CD4-positive, CD25-positive, alpha-beta regulatory T cell (primary cell): ENCODE measurements at places on chromosomes 13 and 19.
A peak's percentile ranks its signal among the peaks of the same experiment; 100 is the strongest.

- DNase-seq = no peak
Measured at GRCh38 chr13:32224916-32225315, 90.2 kb downstream of the ZAR1L start.

DNA sequence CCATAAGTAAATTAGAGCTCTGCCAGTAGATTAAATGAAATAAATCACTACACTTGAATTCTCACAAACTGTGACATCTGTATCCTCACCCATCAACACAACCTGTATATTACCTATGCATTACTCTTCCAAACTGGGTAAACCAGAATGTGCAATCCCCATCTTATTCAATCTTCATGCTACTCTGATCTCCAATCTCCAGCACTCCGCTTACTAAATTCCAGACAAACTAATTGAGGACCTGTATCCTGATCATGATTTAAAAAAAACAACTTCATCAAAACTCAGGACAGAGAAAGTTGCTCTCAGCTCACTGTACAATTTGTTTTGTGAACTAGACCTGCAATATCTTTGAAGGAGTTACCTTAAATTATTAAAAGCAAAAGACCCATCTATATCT is 74.4 kb downstream of the FOXO1 start:
- DNase-seq = no peak

GRCh38 chr19:39568604-39569003 is 28.6 kb upstream of the EID2 start:
- no peak for DNase-seq

- no peak for DNase-seq
Measured at GRCh38 chr13:97286317-97287046, 64.3 kb downstream of the MBNL2 start.

DNA sequence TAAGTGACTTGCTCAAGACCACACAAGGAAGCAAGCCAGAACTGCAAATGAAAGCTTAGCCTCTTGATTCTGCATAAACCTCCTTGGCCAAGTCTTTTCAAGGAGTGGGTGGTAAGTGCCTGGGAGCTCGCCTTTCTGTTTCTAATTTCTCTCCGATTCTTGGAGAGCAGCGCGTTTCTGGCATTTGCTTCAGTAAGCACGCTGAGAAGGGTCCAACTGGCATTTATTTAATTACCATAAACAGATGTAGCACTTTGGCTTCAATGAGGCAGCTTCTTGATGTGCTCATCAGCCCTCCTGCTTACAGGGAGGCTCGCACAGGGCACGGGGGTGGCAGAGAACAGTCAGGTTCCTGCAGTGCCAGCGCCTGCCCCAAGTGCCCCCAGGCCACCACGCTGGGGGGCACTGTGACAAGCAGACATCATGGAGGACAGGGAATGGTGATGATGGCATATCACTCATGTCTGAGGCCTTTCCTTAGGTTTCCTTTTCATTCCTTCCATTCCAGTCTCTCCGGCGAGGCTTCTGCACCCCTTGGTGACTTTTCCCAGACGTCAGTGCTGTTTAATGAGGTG is 13.3 kb downstream of the SIAH3 start:
- no peak for DNase-seq

- DNase-seq = no peak
Measured at GRCh38 chr13:107680115-107680514, 535.2 kb downstream of the LIG4 start.

DNA sequence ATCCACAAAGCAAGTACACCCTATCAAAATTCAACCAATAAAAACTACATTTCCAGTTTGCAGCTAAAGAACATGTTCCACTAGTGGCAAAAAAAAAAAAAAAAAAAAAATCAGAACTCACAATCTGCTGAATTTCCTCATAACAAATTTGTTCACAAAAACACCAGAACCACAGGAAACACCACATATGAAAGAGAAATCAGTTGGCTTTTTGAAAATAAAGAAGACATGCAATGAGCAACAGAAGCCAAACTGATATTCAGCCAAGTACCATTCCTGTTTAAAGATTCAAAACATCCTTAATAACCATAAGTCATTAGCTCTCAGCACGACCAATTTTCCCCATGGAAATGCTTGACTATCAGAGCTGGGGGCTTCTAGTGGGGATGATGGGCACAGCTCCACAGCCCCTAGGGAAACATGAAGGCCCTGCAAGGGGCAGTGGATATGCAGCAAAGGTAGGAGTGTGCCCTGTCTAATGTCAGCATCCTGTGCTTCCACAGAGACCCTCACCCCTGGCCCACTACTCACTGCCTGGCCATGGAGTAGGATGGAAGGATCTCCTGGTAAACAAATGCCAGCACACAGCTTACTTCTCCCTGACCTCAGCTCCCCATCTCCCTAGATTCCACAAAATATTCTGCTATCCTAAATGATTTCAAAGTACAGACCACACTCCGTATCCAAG is 74.0 kb upstream of the DOCK9 start:
- DNase-seq = peak; percentile 55

DNA sequence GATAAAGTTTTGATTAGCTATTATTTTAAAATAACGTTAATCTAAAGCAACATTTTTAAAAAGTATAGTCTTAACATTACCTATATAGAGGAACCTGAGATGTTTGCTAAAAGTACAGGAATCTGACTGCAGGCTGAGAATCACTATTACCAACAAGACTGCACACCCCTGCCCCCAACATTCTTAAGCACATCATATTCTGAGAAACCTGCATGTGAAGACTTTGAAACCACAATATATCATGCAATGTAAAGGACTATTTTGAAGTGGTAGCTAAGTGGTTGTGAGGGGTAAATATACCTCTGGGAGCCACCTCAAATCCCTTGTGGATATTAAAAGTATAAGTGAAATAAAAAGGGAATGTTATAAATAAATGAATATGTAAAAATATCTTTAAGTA is 119.0 kb upstream of the KLF12 start:
- DNase-seq = no peak

DNA sequence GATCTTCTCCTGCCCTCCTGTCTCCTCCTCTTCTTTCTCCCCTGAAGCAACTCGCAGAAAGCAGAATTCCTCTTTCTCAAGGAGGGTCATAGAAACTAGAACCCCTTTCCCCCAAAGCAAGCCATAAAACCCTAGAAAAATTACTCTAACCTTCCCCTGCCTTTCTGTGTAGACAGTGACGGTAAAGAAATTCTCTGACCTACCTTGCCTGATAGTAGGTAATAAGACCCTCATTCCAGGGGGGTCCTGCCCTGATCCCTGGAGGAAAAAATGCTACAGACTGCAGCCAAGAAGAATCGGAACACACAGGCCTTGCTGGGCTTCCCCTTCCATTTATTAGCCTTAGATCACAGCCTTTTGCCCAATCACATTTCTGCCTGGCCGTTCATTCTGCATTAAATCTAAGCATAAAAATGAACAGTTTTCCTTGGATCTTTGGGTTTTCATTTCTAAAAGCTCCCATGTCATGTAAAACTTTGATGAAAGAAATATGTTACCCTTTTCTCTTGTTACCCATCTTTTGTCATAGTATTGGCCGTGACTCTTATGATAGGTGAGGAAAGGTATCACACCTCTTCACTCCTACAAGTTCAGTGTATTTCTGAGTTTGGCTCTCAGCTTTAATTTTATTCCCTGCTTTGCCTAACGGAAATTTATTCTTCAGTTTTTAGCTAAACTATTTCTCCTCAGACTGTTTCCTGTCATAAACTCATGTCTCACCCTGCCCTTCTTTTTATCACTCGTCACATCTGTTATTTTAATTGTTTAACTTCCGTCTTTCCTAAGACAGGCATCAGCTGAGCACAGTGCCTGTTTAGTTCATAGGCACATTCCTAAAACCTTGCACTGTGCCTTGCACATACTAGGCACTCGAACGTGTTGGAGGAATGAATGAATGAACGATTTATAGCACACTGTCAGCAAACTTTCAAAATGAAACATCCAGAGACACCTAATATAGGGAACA is 20.4 kb upstream of the CPB2 start:
- no peak for DNase-seq

DNA sequence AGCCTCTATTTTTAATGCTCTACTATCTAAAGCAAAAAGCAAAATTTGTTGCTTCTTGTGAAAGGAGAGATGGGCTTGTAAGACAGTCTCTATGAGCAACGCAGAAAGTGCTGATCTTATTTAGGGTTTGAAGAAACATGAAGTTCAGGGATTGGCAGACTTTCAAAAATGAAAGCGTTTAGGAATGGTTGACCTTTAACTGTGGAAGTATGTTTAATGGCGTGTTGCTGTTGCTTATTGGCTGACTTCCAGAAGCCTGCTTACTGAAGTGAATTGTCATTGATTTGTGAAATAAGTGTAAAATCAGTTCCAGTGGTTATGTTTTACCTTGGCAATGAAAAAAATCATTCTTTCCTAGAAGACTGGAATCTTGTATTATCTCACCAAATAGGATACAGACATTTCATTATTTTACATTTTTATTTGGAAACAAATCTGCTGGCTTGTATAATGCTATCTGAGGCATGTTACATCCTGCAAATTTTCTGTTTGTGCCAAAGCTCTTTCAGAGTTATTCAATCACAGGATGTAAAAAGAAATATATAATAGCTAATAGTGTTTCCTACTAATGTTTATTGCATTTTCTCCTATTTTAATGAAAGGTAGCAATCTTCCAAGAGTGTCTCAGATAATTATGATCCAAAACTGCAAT is 221.3 kb upstream of the SLITRK6 start:
- DNase-seq = no peak
